ENCODE measurements at places on chromosomes 11 and 22.
A peak's percentile ranks its signal among the peaks of the same experiment; 100 is the strongest.

DNA sequence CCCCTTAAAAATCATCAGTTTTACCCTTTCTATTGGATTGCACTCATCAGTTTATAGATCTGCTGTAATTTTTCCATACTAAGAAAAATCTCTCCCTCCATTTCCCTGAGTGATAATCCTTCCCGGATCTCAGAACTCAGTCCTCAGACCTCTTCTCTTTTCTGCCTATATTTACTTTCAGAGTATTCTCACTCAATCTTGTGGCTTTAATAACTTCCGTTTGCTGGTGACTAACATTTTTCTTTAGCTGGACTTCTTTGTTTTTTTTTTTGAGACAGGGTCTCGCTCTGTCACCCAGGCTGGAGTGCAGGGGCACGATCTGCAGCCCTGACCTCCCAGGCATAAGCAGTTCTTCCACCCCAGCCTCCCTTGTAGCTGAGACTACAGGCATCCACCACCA lies 10.4 kb downstream of the ATXN10 start:
- DNase-seq, result no peak

- no peak for DNase-seq
Observed at GRCh38 chr22:43292630-43293018, 50.5 kb downstream of the SCUBE1 start.

DNA sequence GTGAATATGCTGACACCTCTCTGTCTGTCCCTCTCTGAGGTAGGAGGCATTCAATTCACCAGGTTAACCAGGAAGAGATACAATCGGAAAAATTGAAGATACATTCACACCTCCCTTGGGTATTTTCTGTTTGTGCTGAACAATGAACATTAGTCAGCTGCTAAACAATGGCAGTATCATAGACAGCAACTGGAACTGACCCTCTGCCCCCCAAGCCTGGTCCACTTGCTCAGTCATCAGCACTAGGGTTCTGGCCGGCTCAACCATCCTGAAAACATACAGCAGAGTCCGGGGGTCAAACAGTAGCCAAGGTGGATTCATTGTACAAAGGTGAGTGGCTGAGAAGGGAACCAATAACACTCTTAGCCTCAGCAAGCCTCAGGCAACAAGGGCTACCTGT lies 4.0 kb downstream of the NECTIN1 start:
- DNase-seq, result no peak

DNA sequence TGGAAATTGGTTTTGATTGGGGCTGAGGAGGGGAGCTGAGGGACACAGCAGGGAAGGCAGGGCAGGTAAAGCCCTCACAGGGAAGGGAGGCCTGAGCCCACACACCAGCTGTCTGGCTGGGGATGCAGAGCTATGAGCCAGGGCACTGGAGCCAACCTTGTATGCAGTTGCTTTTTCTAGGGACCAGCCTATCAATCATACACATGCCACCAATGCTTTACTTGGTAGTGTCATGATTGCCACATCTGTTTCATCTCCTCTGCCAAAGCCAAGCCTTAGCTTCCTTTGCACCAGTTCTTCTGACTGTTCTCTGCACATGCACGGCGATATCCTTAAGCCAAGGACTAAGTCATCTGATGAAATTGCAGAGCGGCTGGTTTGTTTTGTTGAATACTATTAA lies 207.1 kb upstream of the PLET1 start:
- DNase-seq, result no peak

DNA sequence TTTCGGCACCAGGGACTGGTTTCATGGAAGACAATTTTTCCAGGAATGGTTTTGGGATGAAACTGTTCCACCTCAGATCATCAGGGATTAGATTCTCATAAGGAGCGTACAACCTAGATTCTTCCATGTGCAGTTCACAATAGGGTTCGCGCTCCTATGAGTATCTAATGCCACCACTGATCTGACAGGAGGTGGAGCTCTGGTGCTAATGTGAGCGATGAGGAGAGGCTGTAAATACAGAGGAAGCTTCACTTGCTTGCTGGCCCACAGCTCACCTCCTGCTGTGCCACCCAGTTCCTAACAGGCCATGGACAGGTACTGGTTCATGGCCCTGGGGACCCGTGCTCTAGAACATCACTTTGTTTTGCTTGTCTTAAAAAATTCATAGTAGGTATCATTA lies 41.8 kb upstream of the AMPD3 start:
- no peak for DNase-seq

GRCh38 chr11:76724171-76724768 lies 53.7 kb upstream of the LRRC32 start:
- DNase-seq, result no peak

DNA sequence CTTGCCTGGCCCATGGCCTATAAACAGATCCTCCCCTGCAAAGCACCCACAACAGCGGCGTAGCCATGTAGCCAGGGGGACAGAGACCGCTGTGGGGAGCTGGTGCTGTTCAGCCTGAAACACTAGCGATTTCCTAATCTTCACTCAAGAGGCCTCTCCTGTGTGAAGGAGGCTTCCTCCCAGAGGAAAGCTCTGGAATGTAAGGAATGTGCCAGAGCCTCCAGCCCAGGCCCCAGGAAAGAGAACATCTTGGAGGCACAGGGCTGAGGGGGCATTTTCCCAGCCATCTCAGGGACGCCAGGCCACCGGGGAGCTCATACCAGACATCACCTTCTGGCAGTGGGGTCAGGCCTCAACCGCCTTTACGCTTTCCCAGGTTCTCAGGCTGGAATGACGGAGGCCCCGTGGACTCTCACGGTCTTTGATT lies 24.0 kb downstream of the MIAT start:
- DNase-seq, result no peak

GRCh38 chr22:47623066-47623762 lies 860.8 kb downstream of the TBC1D22A start:
- DNase-seq, result no peak

DNA sequence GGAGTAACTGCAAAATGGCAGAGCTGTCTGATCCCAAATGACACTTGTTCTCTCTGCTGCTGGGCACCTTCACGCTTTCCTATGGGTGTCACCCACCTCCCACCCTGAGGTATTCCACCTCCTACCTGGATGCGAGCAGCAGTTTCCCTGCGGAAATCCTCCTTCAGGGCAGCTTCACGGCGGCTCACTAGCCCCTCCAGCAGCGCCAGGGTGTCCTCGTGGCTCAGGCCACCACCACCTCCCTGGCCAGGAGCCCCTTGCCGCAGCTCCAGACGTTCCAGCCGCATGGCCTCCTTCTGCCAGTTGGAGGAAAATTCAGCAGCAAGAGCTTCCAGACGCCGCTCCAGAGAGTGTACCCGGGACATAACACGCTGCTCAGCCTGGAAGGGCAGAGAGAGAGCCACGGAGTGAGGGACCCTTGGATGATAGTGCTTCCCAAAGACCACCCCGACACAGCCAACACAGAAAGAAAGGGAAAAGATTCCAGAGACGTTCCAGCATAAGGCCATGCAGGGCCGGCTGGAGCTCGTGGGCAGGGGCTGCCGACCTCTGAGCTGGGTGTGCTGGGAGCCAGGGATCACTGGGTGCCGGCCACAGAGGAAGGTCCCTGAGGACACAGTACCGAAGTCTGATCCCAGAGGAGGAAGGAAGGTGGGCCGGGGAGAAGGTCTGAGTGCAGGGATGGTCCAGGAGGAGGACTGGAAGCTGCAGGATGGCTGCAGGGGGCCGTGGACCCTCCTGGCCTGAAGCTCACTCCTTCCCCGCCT lies 13.4 kb downstream of the SUN2 start:
- no peak for DNase-seq

GRCh38 chr22:37088108-37088605 lies 21.4 kb downstream of the TMPRSS6 start:
- DNase-seq, result peak; percentile 62

- DNase-seq, result no peak
Observed at GRCh38 chr11:100753571-100753970, 66.5 kb downstream of the ARHGAP42 start.

GRCh38 chr22:17734187-17734586 lies 40.1 kb downstream of the BID start:
- no peak for DNase-seq

Measured in NCI-H2171 (cell line).